ENCODE measurements at places on chromosomes 4 and X.

DNA sequence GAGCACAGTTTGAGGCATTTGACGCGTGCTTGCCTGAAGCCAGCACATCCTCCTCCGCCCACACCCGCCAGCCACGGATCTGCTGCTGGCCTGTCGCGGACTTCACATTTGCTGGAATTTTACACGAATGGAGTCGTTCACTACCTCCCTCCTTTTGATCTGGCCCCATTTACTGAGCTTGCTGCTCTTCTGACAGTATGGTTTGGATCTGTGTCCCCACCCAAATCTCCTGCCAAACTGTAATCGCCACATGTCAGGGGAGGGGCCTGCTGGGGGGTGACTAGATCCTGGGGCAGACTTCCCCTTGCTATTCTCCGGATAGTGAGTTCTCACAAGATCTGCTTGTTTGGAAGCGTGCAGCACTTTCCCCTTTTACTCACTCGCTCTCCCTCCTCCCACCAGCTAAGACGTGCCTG lies 19.9 kb upstream of the CPLX1 start:
- DNase-seq = peak; percentile 20

- DNase-seq = no peak
Observed at GRCh38 chr4:129532573-129532972, 436.6 kb downstream of the C4orf33 start.

DNA sequence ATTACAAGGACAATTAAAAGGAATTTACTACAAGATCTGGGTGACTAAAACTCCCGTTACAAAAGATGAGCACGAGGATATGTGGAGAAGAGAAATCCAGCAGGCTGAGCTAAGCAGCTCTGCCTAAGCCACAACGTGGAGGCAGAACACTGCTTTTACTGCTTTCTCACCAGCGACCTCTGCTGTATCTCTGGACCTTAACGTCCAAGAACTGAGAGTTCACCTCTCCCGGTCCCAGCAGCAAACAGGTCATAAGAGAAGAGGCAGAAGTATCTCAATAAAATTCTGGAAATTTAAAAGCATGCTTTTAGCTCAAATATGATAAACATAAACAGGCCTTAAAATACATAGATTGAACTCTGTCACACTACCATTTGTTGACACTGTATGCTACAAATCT lies 81.0 kb downstream of the ADGRA3 start:
- DNase-seq = no peak

GRCh38 chr4:76708971-76709771 lies 188.8 kb downstream of the SOWAHB start:
- no peak for DNase-seq

GRCh38 chr4:25477221-25477620 lies 100.2 kb downstream of the ANAPC4 start:
- no peak for DNase-seq

DNA sequence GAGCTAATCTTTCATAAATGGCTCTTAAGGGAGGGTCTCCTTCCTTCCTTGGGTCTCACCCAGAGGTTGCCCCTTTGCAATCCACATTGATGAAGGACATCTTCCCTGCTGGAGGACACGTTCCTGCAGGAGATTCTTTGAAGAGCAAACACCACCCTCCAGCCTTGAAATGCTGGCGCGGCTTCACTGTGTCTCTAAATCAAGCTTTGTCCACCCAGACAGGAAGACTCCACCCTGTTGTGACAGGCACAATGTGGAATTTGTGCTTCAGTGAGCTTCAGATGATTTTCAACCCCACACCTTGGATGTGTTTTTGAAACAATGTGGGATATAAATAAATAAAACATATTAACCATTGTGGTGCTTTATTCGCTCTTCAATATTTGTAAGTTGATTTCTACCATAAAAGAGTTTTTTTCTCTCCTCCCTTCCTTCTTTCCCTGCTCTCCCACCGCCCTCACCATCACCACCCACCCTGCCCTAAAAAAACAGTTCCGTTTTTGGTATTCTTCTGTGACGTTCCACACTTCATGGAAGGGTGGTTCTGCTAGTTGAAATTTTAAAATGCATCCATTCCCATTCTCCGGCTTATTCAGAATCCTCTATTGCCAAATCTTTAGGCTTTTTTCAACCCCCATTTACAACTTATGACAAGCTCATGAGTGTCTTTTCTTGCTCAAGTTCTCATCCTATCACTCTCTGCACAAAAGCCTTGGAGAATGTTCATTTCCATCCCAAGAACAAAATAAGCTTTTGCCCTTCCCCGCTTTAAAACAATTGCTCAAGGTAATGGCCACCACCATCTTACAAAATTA lies 264.3 kb downstream of the RAPGEF2 start:
- DNase-seq = no peak

GRCh38 chr4:16289897-16290554 lies 63.8 kb upstream of the TAPT1 start:
- no peak for DNase-seq

DNA sequence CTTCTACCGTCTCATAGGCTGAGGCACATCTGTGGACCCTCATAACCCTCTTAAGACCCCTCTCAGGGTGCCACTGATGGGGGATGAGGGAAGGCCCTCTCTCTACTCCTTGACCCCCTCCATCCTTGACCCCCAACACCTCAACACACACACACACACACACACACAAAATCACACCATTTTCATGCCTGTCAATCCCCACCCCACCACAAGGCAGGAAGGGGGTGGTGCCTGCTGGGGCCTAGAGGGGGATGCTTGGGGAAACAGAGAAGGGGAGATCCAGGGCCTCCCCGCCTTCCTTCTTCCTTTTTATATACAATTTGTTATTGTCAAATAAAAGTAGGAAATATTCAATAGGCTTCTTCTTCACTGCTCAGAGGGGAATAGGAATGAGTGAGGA lies 1.2 kb upstream of the EBP start:
- no peak for DNase-seq

GRCh38 chrX:63434665-63435064 lies 83.5 kb upstream of the SPIN4 start:
- no peak for DNase-seq

DNA sequence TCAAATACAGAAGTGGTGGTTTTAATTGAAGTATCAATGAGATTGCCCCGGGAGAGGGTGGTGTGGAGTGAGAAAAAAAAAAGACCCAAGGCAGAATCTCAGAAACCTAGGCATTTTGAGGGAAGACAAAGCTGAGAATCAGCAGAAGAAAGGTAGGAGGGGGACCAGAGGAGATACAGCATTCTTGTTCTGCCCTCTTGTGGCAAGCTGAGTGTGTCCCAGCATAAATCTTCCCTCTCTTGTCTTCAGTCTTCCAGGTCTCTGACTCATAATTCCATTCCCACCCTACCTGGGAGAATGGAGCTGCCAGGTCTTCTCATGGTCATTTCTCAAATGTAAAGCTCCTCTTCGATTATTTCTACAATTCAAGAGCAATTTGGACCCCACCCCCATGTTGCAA lies 32.7 kb upstream of the MAGED1 start:
- no peak for DNase-seq

DNA sequence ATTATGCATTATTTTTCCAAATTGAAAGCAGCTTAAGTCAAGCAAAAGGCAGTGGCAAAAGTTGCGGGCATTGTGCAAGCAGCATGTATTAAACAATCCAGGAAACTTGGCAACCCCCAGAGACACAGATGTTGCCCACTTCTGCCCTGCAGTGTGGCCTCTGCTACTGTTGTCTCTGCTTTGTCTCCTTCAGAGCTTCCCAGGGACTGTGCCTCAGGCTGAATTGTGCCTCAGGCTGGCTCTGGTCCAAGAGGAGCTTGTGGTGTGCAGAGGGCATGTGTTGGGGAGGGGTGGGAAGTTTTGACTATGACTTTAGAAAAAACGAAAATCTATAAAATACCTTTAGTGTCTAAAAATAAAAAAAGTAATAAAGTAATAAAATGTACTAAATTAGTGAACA lies 201.4 kb downstream of the CCSER1 start:
- DNase-seq = no peak

DNA sequence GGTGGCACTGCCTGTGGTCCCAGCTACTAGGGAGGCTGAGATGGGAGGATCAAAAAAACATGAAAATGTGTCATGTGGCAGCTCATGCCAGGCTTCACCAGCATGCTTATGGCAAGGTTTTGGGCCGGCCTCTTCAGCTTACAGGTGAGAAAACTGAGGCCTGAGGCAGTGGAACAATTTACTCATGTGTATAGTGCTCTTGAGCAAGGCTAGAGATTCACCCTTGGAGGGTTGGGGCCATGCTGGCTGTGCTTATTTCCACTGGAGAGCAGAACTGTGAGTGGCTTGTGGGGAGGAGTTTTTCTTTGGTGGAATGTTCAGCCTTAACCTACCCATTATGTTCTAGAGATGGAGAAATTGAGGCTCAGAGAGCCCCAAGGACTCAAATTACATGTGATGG lies 31.8 kb downstream of the NSD2 start:
- no peak for DNase-seq

GRCh38 chr4:18684932-18685331 lies 663.4 kb upstream of the LCORL start:
- DNase-seq = no peak

DNA sequence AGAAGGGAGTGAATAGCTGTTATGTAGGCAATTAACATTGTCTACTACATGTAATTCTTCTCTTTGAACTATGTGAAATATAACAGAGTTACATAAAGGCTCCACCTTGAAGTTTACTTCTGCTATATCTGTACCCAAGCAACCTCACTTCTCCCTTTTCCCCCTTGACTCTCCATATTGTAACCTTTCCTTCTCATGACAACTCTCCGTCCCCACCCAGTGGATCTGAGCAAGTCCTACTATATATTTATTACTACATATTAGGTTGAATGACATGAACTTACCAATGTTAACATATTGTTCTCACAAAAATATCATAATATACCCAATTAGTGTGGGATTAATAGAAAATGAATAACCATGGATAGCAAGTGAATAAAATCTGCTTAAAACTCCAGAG lies 93.2 kb upstream of the ATP8A1 start:
- DNase-seq = no peak

DNA sequence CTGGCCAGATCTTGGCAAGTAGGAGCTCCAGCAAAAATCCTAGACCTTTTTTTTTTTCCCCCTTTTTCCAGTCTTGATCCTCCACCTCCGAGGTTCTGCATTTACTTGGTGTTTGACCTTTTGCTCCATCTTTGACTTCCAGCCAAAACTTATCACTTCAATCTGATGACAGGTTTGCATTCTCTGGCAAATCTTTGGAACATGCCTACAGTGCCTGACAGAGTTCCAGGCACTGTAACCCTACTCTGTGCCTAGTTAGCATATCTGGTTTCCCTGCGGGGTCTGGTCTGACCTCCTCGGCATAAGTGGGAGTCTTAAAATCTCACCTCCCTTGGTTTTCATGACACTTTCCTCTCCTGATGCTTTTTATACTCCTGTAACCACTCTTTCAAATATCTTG lies 39.4 kb upstream of the NR3C2 start:
- no peak for DNase-seq

Measured in psoas muscle (tissue), 8 donors.